ENCODE measurements at places on chromosomes 5 and 9.

DNA sequence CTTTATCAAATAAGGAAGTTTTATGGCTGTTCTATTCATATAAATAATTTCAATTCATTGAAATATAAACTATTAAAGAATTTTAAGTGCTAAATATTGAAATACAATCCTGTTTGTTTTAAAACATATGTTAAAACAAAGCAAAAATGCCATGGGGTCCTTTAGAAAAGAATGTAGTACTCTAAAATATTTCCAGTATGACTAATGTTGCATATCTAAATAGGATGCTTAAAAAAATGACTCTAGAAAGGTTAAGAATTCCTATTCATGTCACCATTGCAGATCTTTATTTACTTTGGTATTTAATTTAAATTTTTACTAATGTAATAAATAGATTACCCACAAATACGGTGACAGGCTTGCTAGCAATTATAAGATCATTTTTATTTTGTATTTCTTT is 132.3 kb downstream of the ZNF608 start:
- DNase-seq: no peak

- no peak for DNase-seq
These were observed 981.4 kb upstream of the WWC1 start for GRCh38 chr5:167309941-167310517.

- no peak for DNase-seq
These were observed 112.7 kb downstream of the NRG2 start for GRCh38 chr5:139930406-139930805.

GRCh38 chr5:132010645-132010988 is 841 bp downstream of the ACSL6 start:
- DNase-seq: no peak

DNA sequence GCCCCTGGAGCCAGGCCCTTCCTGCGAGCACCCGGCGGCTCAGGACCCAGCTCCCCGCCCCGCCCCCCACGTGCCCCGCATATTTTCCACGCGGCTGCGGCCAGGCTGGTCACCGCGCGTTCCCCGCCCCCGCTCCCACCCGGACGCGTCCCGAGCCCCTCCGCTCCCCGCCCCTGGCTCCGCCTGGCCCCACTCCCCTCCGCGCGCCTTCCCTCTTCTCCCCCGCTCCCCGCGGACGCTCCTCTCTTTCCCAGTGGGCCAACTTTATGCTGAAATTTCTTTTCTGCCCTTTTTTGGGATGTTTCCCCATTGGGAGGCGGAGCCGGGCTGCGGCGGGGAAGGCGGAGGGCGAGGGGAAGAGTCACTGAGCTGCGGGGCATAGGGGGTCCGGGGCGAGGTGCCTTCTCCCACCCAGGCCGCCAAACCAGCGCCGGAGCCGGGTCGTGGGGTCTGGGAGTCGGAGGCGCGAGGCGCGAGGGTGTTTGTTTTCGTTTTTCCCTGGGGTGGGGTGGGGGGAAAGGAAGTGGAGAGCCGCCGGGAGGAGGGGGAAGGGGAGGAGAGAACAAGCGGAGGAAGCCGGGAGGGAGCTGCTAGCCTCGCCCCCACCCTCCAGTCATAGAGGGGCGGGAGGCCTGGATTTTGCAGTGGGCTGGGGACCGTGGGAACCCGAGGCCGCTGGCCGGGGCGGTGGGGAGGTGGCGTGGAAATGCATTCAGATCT is 1.0 kb upstream of the TPM2 start:
- no peak for DNase-seq

DNA sequence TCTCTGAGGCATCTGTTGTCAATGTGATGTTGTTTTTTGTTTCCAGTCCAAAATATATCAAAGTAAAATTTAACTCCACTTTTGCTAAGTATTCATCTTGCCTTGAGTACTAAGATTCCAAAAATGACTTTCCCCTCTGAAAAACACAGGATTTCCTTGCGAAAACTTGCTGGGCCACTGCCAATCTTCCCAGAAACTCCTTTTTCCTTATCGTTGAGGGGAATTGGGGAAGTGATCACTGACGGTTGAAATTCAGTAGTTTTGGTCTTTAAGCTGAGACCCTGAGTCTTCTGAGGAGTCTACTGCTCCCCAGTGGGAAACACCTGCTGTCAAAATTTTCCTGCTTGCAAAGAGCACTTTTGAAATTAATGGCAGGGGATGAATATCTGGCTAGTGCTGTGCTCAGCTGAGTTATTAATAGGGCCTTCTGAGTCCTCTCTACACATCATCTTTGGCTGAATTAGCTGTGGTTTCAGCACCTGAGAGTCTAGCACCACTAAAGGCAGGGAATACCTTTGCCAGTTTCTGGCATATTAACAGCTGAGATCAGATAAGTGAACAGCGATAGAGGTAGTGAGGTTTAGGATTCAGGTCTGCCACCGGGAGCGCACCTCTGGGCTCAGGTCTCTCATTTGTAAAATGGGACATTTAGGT is 18.0 kb downstream of the TLR4 start:
- DNase-seq: no peak
